ENCODE measurements at places on chromosomes 1 and 21. TPM values are rescaled to one million over a fixed set of nuclear protein-coding genes. Genes with fewer than 3 reads are reported as not detected.

GRCh38 chr1:37473431-37474045 is 842 bp upstream of the ZC3H12A start:
- peak overlapping the region; percentile 93 for H3K27ac ChIP-seq
- no peak for DNase-seq
- no peaks in the 10 kb centered on the region for H3K36me3 ChIP-seq

GRCh38 chr1:7120863-7121621 is 335.8 kb downstream of the CAMTA1 start:
- H3K27me3 ChIP-seq: no peaks in the 10 kb centered on the region
- no peaks in the 10 kb centered on the region for H3K4me1 ChIP-seq
- H3K36me3 ChIP-seq: no peaks in the 10 kb centered on the region
- no peak overlapping the region for H3K27ac ChIP-seq

- H3K27ac ChIP-seq: no peak overlapping the region
- DNase-seq: no peak
- no peaks in the 10 kb centered on the region for H3K4me1 ChIP-seq
- no peaks in the 10 kb centered on the region for H3K36me3 ChIP-seq
- no peaks in the 10 kb centered on the region for H3K27me3 ChIP-seq
- H3K4me3 ChIP-seq: no peak overlapping the region
These were observed 201.0 kb downstream of the NRIP1 start for GRCh38 chr21:14863745-14864210.

The NEK2 gene
- 1.0 TPM for total RNA-seq

DNA sequence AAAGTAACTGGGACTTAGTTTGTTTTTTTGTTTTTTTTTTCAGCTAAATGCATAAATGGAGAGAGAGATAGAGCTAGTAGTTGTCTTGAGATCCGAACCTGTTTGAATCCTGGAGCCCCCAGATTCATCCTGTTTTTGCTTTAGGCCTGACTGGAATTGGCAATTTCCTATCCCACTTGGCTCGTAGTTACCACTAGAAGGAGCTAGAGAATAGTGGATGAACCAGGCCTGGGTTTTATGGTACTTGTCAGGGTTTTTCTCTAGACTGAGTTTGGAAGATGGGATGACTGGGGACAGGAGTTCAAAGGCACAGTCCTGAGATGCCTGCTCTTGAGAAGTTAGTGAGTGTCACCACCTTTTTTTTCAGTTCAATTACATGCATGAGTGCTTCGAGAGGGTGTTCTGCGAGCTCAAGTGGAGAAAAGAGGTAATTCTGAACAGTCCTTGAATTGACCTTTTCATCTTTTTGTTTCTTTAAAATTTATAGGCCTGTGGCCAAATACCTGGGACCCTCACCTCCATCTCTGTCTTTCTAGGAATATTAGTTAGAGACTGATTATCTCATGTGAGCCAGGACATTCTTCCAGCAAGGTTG is 23.4 kb downstream of the CELF3 start:
- no peak for DNase-seq
- H3K27me3 ChIP-seq: no peaks in the 10 kb centered on the region
- peaks cover 14% of the 10 kb centered on the region for H3K36me3 ChIP-seq
- no peak overlapping the region for H3K27ac ChIP-seq
- H3K4me1 ChIP-seq: no peaks in the 10 kb centered on the region

DNA sequence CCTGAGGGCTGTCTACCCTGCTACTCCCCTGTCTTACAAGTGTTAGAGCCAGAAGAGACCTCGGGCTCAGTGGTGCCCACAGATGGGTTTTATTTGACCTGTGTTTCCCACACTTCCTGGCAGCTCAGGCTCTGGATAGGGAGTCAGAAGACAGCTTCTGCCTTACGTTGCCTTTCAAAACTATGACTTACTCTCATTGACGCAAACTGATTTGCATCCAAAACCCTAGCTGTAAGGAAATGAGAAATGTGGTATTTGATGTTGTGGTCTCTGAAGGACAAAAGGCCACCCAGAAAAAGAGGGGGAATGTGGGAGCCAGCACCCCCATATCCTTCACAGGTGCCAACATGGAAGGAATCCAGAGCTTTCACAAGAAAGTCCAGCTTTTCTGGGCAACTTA is 180.2 kb downstream of the ATG4C start:
- no peaks in the 10 kb centered on the region for H3K4me1 ChIP-seq
- no peak for DNase-seq
- no peak overlapping the region for H3K4me3 ChIP-seq

DNA sequence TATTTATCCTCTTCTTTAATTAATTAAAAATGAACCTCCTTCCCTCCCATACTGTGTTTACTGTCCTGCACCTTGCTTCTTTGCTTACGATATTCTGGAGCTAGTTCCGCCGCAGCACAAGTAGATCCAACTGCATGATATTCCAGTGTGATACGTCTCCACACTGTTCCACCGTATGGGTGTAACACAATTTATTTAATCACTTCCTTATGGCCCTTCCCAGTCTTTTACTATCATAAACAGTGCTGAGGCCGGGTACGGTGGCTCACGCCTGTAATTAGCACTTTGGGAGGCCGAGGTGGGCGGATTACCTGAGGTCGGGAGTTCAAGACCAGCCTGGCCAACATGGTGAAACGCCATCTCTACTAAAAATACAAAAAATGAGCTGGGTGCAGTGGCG is 25.7 kb downstream of the CNST start:
- H3K4me3 ChIP-seq: no peak overlapping the region
- DNase-seq: no peak
- H3K27me3 ChIP-seq: no peaks in the 10 kb centered on the region
- H3K4me1 ChIP-seq: no peaks in the 10 kb centered on the region

The MX2 gene
- total RNA-seq: 21.5 TPM

DNA sequence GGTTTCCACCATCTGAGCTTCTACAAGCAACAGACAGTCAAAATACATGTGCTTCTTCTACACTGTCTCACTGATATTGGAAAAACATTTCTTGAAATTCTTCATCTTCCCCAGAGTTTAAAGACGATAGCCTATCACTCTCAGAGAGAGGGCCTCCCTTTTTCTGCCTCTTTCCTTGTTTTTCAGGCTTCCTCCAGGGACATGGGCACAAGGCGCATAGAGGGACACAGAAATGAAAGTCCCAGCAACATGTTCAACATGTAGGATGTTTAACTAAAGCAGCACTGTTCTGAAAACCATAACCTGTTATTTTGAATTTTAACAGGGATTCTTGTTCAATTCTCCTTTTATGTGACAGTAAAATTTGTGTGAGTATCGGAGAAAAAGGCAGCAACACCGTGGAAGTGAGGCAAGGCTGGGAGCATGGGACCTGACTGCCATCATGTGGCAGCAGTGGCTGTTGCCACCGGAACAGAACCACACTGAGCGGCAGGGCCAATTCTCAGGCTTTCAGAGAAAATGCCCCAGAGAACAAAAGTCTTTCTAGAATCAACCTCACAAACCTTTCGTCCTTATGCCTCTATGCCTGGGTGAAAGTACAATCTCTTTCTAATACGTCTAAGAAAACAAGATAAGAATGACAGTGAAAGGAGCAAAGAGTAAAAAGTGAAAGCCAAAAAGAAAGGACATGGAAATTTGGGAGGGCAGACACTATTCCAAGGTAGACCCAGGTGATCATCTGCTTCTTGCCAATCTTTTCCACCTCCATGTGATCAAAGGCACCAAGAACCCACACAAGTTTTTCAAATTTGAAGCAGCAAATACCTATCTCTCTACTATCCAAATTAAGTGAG is 54.5 kb downstream of the PCNX2 start:
- H3K27ac ChIP-seq: no peak overlapping the region
- H3K36me3 ChIP-seq: no peaks in the 10 kb centered on the region
- H3K4me1 ChIP-seq: no peaks in the 10 kb centered on the region
- H3K27me3 ChIP-seq: no peaks in the 10 kb centered on the region

The SEC22B gene
- 34.2 TPM for total RNA-seq

DNA sequence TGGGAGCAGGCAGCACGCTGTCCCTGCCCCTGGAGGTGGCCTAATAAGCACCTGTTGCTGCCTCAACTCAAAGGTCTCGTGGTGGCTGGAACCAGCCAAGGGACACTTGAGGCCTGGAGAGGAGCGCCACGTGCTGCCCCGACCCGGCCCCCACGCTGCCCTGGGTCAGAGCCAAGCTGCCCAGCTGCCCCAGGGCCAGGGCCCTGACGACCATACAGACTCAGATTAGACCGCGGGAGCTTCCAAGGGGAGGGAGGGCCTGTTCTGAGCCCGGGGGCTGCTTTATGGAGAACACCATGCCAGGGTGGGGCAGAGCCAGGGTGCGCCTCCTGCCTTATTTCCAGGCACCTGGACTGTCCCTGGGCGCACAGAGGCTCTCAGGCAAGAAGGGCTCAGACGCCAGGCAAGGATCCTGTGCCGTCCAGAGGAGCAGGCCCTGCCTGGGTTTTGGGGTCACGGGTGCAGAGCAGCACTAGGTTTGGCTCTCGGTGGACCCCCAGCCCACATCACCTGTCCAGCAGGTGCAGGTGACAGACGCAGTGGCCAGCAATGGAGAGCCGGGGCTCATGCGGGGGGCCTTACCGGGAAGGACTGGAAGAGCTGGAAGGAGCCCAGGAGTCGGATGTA is 18.6 kb downstream of the KRTAP10-1 start:
- H3K27ac ChIP-seq: no peak overlapping the region
- H3K4me3 ChIP-seq: no peak overlapping the region
- H3K36me3 ChIP-seq: no peaks in the 10 kb centered on the region
- peak; percentile 62 for DNase-seq

- peak overlapping the region; percentile 64 for H3K27ac ChIP-seq
- H3K4me3 ChIP-seq: no peak overlapping the region
- DNase-seq: no peak
- no peaks in the 10 kb centered on the region for H3K27me3 ChIP-seq
These were observed 145.2 kb downstream of the SYT2 start for GRCh38 chr1:202564958-202565495.

GRCh38 chr1:94237291-94238226 is at the start of gene ARHGAP29:
ARHGAP29 (minus strand) TSS chr1:94237584; CDS start chr1:94231611, 5,973 bp downstream.
- no peaks in the 10 kb centered on the region for H3K36me3 ChIP-seq
- peaks cover 3% of the 10 kb centered on the region for H3K4me1 ChIP-seq
- DNase-seq: peak; percentile 86
- peaks cover 2% of the 10 kb centered on the region for H3K27me3 ChIP-seq
- H3K4me3 ChIP-seq: peak within 1 kb of the TSS; percentile 60
- peak within 1 kb of the TSS; percentile 73 for H3K27ac ChIP-seq

The CNIH3 gene
- 3.4 TPM for total RNA-seq

The CASQ2 gene
- 47.9 TPM for total RNA-seq

DNA sequence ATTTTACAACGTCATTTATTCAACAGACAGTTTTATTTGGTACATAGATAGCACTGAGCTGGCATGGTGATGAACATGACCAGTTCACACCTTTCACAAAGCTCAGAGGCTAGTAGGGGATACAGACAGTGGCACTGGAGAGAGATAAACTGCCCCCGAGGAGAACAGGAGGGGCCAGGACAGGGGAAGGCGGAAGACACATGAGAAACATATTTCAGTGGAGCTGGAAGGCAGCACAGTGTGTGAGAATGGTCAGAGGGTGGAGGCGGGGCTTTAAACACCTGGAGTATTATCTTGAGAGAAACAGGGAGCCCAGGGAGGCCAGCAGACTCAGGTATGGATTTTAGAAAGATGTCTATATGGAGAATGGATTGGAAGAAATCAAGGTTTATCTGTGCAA is 49.5 kb downstream of the CHML start:
- no peaks in the 10 kb centered on the region for H3K27me3 ChIP-seq
- H3K27ac ChIP-seq: no peak overlapping the region
- H3K4me3 ChIP-seq: no peak overlapping the region
- H3K4me1 ChIP-seq: no peaks in the 10 kb centered on the region
- DNase-seq: no peak

The CD1B gene
- total RNA-seq: not detected

DNA sequence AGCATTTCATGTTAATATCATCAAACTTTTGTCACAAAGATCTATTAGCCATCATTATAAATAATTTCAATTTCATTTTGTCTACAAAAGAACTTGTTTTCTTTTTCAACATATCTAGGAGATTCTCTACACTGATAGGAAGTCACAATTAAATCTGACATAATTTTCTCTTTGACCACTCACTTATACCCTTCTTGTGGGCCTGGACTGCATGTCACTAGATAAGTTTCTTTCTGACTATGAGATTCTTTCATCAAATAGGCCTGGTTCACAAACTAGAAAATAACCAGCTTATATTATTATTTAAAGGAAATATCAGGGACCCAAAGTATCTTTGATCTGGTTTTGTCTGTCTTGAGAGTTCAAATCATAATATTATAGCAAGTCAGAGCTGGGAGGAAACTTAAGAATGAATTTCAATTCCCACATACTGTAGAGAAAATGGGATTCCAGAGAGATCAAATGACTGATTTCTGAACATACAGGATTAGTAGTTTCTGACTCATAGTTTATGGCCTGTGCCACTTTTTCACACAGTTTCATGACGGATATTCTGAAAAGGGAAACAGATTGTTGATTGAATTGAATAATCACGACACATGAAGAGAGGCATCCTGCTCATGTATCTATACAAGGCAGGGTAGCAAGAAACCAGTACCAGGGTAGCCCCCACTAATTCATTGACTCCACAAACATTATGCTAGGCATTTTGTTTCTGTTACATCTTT is 355.8 kb downstream of the GPATCH2 start:
- peaks cover 5% of the 10 kb centered on the region for H3K4me1 ChIP-seq
- DNase-seq: no peak
- H3K27ac ChIP-seq: no peak overlapping the region
- no peaks in the 10 kb centered on the region for H3K27me3 ChIP-seq

DNA sequence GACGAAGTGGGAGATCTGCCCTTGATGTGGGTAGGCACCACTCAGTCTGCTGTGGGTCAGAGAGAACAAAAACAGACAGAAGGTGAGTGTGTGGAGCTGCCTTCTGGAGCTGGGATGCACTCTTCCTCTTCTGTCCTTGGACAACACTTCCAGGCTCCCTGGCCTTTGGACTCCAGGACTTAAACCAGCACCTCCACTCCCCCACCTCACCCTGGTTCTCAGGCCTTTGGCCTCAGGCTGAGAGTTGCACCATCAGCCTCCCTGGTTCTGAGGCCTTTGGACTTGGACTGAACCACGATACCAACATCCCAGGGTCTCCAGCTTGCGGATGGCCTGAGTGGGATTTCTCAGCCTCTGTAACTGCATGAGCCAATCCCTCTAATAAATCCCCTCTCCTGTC is 68.1 kb upstream of the STUM start:
- H3K4me1 ChIP-seq: no peaks in the 10 kb centered on the region
- no peak overlapping the region for H3K4me3 ChIP-seq
- H3K27me3 ChIP-seq: peaks cover 3% of the 10 kb centered on the region
- no peak for DNase-seq
- H3K36me3 ChIP-seq: no peaks in the 10 kb centered on the region

GRCh38 chr1:53308506-53308905 is 19.4 kb downstream of the LRP8 start:
- H3K27me3 ChIP-seq: no peaks in the 10 kb centered on the region
- no peaks in the 10 kb centered on the region for H3K36me3 ChIP-seq
- no peaks in the 10 kb centered on the region for H3K4me1 ChIP-seq
- H3K27ac ChIP-seq: no peak overlapping the region
- no peak for DNase-seq
- H3K4me3 ChIP-seq: no peak overlapping the region

- no peaks in the 10 kb centered on the region for H3K36me3 ChIP-seq
- no peaks in the 10 kb centered on the region for H3K27me3 ChIP-seq
- H3K4me1 ChIP-seq: peaks cover 2% of the 10 kb centered on the region
- no peak overlapping the region for H3K27ac ChIP-seq
- H3K4me3 ChIP-seq: no peak overlapping the region
These were observed 48.9 kb downstream of the HLCS start for GRCh38 chr21:36917471-36918158.
